ENCODE measurements at places on chromosomes 1 and 21.

DNA sequence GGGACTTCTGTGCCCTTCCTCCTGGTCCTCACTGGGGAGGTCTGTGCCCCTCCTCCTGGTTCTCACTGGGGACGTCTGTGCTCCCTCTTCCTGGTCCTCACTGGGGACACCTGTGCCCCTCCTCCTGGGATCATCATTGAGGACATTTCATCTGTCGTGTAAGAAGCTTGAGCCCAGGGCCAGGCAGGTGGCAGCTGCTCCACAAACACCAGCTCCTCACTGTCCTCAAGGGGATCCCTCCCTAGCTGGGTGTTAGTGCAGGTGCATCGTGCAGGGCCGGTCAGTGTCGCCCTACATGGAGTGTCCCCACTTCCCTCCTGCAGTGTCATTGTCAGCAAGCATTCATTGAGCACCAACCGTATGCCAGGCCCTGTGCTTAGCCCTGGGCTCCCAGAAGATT is 312.7 kb downstream of the PTPRU start:
- DNase-seq, result no peak

DNA sequence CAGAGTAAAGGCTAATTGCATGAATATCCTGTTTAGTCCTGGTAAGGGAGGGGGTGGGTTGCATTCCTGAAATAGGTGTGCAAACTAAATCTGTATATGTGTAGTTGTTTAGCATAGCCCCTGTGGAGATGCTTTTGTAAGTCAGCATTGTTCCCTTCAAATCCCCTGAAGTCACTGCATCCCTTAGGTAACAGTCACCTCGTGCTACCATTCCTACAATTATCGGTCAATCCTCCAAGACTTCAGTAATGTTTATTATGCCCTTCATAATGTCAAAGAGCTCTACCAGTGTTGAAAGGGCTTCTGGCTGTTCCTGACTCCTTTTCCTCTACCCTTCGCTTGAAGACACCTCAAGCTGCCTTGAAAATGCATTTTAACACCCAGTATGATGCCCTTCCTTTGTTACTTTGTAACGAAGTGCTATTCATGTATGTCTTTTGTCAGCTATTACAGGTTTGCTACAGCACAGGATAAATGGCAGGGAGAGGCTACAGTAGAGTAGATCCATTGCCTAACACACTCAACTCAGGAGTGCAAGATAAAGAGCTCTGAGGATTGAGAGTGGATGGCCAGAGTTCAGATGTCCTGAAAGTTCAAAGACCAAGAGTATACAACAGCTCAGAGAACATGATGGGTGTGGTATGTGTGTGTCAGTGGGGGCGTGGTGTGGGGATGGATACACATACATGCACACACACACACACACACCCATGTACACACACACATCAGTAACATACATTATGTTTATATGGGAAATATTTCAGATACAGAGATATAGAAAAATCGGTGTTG is 27.4 kb upstream of the FOXD3 start:
- DNase-seq, result no peak

DNA sequence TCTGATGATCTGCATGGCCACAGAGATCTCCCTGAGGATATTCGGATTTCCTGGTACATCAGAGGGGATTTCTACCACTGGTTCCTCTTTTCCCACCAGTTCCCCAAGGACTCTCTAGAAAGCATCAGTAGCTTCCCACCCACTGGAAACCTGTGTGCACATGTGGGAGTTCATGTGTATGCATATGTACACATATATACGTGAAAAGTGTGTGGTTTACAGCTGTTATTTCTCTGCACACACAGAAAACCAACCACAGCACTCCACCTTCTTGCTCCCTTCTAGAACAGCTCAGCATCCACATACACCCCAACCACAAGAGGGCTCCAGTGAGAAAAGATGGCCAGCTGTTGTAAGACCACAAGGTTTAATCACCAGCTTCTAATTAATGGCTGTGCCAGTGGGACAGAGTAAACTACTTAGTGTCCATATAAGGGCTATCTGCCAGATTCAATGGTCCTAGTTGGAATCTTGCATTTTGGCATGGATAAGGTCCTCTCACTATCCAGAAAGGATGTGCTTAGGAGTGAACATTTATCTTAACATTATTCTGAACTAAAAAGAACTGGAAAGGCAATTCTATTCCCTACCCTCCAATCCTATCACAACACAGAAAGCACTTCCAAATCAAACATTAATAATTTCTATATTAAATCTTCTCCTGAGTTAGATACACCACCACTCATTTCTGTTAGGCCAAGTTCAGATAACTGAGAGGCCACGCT is 24.1 kb downstream of the GPR3 start:
- DNase-seq, result peak; percentile 53

DNA sequence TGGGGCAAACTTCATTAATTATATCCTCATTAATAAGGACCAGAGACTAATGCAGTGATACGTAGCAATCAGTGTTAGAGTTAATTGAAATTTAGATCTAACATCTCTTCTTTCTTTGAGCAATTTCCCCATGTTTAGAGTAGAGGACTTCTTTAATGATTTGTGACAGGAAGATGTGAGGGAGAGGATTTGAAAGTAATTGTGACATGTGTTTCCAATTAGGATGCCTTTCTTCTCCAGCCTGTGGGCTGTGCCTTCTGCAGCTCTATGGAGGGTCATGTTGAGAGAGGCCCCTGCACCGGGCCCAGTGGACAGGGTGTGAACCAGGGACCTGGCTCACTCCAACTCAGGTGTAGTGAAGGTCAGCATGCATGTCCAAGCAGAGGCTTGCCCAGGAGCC is 103.0 kb downstream of the GREM2 start:
- no peak for DNase-seq

DNA sequence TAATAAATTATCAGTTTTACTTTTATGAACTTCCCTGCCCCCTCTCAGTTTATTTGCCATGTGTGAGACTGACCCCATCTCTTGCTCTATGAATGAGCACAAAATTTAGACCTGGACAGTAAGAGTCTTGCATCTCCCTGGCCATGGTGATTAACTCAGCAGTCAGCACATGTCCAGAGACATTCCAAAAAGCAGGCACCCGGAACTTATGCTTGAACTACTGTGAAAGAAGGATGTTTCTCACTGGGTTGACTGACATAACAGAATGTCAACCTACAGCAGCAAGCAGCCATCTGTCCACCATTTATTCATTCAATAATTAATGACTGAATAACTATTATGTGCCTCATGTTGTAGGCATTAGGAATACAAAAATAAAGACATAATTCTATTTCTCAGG is 11.3 kb upstream of the SEC16B start:
- no peak for DNase-seq

All from activated T-helper 2 cell treated with anti-CD3 and anti-CD28 coated beads, Interferon-gamma antibody, Interleukin-2, Interleukin-4, amounts not matched to agents 10 μg/mL and 5 μg/mL and 100 μg/mL, durations not matched to agents 14 hours and 24 hours and 36 hours (primary cell).